CD4-positive, CD25-positive, alpha-beta regulatory T cell (primary cell): ENCODE measurements at places on chromosomes 4 and X. TPM values are rescaled to one million over a fixed set of nuclear protein-coding genes. Genes with fewer than 3 reads are reported as not detected.

DNA sequence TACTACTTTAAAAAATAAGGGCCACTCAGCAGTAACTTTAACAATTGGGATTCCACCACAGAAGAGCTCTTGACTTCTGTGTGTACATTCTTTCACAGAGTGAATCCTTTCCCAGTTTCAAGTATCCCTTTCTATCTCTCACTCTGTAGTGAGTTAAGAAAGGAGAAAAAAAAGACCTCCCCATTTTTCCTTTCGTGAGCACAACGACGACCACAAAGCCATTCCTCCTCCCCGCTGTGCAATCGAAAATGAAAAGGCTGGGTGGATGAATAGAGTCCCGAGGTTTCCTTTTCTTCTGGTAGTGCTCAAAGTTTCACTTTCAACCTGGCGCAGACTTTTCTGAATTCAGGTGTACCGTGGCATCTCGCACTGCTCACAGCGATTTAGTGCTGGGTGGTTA is 58.0 kb downstream of the TAB3 start:
- peak; percentile 0 for DNase-seq

- no peak for DNase-seq
Measured at GRCh38 chr4:69843932-69844331, 16.0 kb downstream of the SULT1E1 start.

DNA sequence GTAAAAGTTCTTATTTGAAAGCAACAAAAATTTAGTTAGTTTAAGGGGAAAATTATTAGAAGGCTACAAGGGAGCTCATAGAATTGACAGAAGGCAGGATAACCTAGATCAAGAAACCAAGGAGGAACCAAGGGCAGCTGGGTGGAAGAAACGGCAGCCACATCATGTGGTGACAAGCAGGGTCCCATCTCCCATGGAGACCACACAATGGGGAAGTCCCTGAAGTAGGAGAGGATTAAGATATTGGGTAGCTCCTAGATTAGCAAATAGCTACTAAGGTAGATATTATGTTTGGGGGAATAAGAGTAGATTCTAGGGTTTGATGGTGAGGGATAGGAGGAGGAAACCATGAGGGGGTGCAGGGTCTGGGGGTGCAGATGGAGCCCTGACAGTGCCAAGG is 48.0 kb upstream of the TMEM154 start:
- DNase-seq, result no peak

GRCh38 chrX:108034725-108035124 is 10.1 kb upstream of the VSIG1 start:
- no peak for DNase-seq

Gene RASGEF1B
- 28.0 TPM for total RNA-seq

GRCh38 chrX:108584617-108585211 is 145.1 kb downstream of the COL4A5 start:
- no peak for DNase-seq

- DNase-seq, result no peak
Measured at GRCh38 chr4:55012363-55013230, 112.8 kb downstream of the KDR start.

Gene TMPRSS11A
- not detected for total RNA-seq

- no peak for DNase-seq
Measured at GRCh38 chr4:17238633-17239032, 273.3 kb downstream of the QDPR start.

DNA sequence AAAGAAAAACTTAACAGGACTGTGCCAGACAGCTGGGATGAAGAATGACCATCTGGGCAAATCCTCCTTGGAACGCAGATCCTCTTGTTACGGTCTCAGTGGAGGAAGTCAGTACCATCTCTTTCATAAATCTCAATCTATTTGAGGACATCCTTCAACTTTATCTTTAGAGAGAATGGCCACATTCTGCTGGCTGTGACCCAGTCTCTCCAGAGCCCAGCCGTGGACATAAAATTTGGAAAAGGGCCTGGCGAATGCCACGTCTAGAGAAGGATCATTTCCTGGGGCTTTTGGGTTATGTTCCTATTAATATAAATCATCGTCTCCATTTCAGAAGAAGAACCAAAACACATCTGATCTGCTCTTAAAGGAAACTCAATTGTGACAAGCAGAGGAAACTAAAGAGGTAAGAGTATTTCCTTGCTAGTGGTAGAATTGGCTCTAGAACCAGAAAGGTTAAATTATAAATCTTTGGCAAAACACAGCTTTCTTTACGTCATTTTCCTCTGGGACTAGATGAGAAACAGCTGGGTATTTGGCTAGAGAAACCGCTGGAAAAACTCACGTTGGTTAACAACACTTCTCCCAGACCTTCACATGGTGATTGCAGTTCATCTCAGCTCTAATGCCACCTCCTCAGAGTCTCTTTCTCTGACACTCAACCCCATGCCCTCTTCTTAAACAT is 164.7 kb downstream of the CHIC2 start:
- DNase-seq, result no peak

GRCh38 chr4:41613821-41614220 is 75.9 kb downstream of the LIMCH1 start:
- DNase-seq, result no peak

- no peak for DNase-seq
Measured at GRCh38 chr4:131054489-131055019, 1958.6 kb downstream of the C4orf33 start.

Gene ENOPH1
- total RNA-seq, result 26.7 TPM

GRCh38 chr4:188767496-188767895 is 628.3 kb downstream of the TRIML1 start:
- DNase-seq, result no peak

DNA sequence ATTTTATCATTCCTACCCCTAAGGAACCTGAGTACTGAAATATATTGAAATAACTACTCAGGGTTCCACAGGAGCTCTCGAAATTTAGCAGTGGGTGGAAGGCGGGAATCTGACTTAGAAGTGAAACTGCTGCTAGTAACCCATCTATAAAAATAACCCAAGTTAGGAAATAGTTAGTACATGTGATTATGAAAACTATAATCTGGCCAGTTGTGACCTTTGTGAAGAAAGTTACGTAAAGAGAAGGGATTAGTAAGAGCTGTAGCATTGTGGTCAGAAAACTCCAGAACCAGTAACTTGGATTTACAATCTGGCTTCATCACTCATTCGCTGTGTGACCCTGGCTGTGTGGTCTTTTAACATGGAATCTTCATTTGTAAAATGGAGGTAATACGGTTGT is 175.5 kb downstream of the RAPGEF2 start:
- DNase-seq, result no peak

- no peak for DNase-seq
Measured at GRCh38 chrX:97845451-97845850, 961.7 kb downstream of the RPA4 start.

DNA sequence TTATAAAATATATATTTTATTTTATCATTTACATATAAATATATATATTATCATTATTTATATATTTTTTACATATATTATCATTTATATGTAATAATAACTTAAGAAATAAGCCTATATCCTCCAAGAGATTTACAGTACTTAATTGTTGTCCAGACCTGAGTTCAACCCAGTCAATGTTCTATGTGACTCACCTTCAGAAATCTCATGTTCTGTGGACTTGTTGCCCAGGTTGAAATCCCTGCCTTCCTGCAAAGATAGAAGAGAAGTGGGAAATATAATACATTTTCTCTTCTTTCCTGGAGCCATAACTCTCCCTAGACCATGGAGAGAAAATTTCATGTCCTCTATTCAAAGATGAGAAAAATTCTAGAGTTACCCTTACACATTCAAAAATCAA is 247.3 kb downstream of the PARM1 start:
- no peak for DNase-seq

GRCh38 chr4:83708500-83709175 is 172.7 kb downstream of the GPAT3 start:
- DNase-seq, result no peak

GRCh38 chr4:2082118-2082517 is 23.0 kb downstream of the NAT8L start:
- DNase-seq, result no peak

DNA sequence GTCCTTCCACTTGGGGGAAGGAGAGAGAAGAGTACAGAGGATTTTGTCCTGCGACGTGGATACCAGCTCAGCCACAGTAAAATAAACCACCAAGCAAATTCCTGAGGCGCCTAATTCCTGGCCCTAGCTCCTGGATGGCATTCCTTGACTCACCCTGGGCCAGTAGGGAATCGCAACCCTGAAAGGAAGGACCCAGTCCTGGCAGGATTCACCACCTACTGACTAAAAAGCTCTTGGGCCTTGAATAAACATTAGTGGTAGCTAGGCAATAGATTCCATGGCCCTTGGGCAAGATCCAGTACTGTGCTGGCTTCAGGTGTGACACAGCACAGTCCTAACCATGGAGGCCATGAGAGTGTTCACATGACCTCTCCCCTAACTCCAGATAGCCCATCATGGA is 45.6 kb downstream of the GABRA3 start:
- no peak for DNase-seq

Gene TBX22
- not detected for total RNA-seq

DNA sequence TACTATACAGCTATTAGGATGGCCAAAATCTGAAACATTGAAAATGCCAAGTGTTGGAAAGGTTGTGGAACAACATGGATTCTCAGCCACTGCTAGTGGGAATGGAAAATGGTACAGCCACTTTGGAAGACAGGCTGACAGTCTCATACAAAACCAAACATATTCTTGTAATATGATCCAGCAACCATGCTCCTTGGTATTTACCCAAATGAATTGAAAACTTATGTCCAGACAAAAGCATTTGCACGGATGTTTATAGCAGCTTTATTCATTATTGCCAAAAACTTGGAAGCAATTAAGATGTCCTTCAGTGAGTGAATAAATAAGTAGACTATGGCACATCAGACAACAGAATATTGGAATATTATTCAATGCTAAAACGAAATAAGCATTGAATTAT is 105.8 kb upstream of the DCLK2 start:
- no peak for DNase-seq

DNA sequence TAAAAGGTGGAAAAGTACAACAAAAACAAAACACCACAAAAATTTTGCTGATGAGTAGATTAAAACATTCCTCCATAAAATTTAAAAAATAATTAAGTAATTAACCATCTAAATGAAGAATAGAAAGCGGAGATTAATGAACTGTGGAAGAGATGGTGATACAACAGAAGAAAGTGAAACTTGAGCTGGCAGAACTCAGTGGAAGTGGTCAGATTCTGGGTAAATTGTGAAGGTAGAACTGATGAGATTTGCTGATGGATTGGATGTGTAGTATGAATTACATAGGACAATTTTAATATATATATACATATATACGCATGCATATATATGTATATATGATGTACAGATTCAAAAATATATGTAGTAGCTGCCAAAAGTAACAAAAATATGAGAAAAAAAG is 73.9 kb downstream of the AMOT start:
- DNase-seq, result no peak

GRCh38 chrX:275476-275966 is 5.7 kb upstream of the PLCXD1 start:
- no peak for DNase-seq

DNA sequence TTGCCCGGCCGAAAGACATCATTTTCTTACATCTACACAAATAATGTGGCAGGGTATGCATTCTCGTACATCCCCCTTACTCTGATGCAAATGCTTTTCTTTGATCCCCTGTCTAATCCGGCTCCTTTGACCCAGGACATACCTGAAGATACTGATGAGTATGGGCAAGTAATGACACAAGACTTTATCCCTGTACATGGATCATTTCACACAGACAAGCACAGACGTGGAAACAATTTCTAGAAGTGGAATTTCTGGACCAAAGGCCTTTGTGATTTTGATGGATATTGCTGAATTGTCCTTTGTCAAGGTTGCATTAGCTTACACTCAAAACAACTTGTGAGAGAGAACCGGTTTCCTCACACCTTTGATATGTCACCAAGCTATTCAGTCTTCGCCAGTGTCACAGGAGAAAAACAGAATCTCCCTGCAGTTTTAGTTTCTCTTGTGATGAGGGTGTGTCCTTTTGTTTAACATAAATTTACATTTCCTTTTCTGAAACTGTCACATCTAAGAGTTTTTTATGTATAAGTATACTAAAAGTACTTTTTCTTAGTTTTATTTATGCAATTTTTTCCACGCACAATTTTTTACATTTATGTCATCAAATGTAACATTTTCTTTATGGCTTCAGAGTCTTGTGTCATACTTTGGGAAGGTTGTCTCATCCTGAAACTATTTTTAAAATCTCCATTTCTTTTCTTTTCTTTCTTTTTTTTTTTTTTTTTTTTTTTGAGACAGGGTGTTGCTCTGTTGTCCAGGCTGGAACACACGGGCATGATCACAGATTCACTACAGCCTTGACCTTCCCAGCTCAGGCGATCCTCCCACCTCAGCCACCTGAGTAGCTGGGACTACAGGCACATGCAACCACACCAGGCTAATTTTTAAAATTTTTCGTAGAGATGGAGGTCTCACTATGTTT is 25.2 kb downstream of the RWDD4 start:
- peak; percentile 76 for DNase-seq

- DNase-seq, result no peak
Measured at GRCh38 chr4:31667686-31668085, 947.5 kb downstream of the PCDH7 start.

GRCh38 chr4:3514221-3514780 is 17.9 kb downstream of the LRPAP1 start:
- no peak for DNase-seq

DNA sequence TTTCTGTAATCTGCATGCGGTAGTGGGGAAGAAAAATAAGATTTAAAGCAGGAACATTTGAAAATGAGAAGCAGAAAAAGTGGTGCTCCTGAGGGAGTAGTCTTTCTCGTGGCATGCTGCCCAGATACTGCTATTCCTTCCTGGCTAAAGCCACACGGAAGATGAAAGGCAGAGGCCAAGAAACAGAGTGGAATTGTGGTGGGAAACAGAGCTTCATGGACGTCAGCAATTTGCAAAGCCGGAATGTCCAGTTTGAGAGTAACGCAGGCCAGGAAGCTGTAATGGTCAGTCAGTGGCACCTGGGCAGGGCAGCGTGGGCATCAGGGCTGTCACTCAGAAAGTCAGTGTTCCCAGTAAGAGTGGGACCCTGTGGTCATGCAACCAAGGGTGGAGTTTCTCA is 63.7 kb upstream of the FMR1 start:
- no peak for DNase-seq

DNA sequence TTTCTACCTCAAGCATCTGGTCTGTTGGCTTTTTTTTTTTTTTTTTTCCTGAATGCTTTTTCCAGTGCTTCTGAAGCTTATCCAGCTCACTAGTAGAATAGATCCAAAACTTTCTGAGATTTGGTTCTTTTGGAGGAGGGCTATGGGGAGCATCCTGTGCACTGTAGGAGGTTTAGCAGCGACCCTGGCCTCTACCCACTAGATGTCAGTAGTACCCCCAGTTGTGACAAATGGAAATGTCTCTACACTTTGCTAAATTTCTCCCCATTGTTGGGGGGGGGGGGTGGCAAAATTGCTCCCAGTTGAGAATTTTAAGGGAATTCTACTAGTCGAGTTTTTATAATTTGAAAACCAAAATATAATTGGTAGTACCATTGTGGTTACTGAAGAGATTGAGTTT is 23.0 kb upstream of the PPA2 start:
- DNase-seq, result no peak
